ENCODE measurements at places on chromosomes 5 and 9. TPM values are rescaled to one million over a fixed set of nuclear protein-coding genes. Genes with fewer than 3 reads are reported as not detected.

AFAP1L1 gene
- total RNA-seq: 32.8 TPM

PCDHB9 gene
- total RNA-seq: 4.3 TPM

IFNA2 gene
- total RNA-seq: not detected

TAF11L12 gene
- not detected for total RNA-seq

MYMK gene
- total RNA-seq: not detected

CARTPT gene
- not detected for total RNA-seq

CYFIP2 gene
- total RNA-seq: 18.1 TPM

C5orf52 gene
- not detected for total RNA-seq

ANKRD34B gene
- total RNA-seq: not detected

PRLR gene
- total RNA-seq: 0.73 TPM

POC5 gene
- 4.3 TPM for total RNA-seq

GABRA6 gene
- total RNA-seq: not detected

PFN3 gene
- not detected for total RNA-seq

CTXN3 gene
- not detected for total RNA-seq

ADRB2 gene
- total RNA-seq: 3.3 TPM

INSL6 gene
- total RNA-seq: not detected

AUH gene
- total RNA-seq: 22.7 TPM

NMUR2 gene
- total RNA-seq: 0.21 TPM

MED10 gene
- 24.4 TPM for total RNA-seq

TAF9 gene
- total RNA-seq: 31.2 TPM

GRAMD2B gene
- total RNA-seq: 20.8 TPM

BARHL1 gene
- total RNA-seq: not detected

CDKN2B gene
- 7.9 TPM for total RNA-seq

ZNF618 gene
- 4.1 TPM for total RNA-seq

DMRT3 gene
- not detected for total RNA-seq

OGN gene
- total RNA-seq: 17.4 TPM

C9orf43 gene
- total RNA-seq: 0.21 TPM

PCDHB11 gene
- total RNA-seq: 1.8 TPM

SIT1 gene
- total RNA-seq: 0.86 TPM

KCNT1 gene
- 0.24 TPM for total RNA-seq

SLC44A1 gene
- total RNA-seq: 16.9 TPM

PARP8 gene
- total RNA-seq: 13.5 TPM

PCDHA4 gene
- 0.16 TPM for total RNA-seq

ECPAS gene
- total RNA-seq: 87.8 TPM

ADAMTS6 gene
- 1.7 TPM for total RNA-seq

FBP1 gene
- 3.5 TPM for total RNA-seq

MYO10 gene
- total RNA-seq: 7.7 TPM

GMCL2 gene
- not detected for total RNA-seq

F12 gene
- total RNA-seq: 0.27 TPM

EFNA5 gene
- 29.2 TPM for total RNA-seq

TAF11L10 gene
- not detected for total RNA-seq

SLC36A3 gene
- total RNA-seq: not detected

KIF4B gene
- total RNA-seq: 0.05 TPM

MVB12B gene
- total RNA-seq: 12.3 TPM

C9 gene
- not detected for total RNA-seq

HRCT1 gene
- total RNA-seq: 4.6 TPM

CCNO gene
- not detected for total RNA-seq

AGXT2 gene
- total RNA-seq: not detected

UBAP2 gene
- 21.7 TPM for total RNA-seq

CDX1 gene
- not detected for total RNA-seq

PKD2L2 gene
- 0.52 TPM for total RNA-seq

ENHO gene
- total RNA-seq: 0.60 TPM

Data from left cardiac atrium (tissue), 4 donors.